ENCODE measurements at places on chromosomes 12 and 14.
A peak's percentile ranks its signal among the peaks of the same experiment; 100 is the strongest.

DNA sequence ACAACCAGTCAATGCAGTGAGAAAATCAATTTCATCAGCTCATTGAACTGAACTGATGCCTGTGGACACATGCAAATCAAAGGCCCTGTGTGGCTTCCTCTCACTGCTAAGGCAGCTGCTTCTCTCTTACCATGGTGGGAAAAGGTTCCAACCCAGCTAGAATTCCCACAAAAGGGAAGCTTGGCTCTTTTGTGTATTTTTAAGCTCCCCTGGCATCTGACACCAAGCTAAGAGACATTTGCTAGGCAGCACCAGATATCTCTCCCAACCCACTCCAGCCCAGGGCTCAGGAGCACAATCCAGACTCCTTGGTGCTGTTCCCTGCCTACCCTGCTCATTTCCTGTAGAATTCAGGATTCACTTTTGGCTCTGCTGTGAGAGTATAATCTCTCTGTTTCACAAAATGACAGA lies 129.6 kb downstream of the GXYLT1 start:
- no peak for DNase-seq

DNA sequence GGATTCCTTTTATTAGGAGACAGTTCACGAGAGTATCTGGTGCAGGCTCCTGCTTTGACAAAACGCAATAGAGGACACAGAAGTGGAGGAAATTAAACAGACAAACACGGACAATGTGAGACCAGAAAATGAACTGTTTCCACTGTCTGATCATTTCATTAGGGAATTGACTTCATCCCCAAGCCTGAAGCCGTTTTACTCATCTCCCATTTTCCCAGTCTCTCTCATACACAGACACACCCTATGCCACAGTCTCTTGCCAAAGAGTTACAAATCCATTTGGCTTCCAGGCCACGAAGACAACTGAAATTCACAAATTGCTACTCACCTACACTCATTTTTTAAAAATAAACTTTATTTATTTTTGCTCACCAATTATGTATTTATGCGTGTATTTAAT lies 1087.8 kb upstream of the TMEM132C start:
- peak; percentile 32 for DNase-seq

GRCh38 chr12:131375972-131376345 lies 334.9 kb upstream of the SFSWAP start:
- no peak for DNase-seq

DNA sequence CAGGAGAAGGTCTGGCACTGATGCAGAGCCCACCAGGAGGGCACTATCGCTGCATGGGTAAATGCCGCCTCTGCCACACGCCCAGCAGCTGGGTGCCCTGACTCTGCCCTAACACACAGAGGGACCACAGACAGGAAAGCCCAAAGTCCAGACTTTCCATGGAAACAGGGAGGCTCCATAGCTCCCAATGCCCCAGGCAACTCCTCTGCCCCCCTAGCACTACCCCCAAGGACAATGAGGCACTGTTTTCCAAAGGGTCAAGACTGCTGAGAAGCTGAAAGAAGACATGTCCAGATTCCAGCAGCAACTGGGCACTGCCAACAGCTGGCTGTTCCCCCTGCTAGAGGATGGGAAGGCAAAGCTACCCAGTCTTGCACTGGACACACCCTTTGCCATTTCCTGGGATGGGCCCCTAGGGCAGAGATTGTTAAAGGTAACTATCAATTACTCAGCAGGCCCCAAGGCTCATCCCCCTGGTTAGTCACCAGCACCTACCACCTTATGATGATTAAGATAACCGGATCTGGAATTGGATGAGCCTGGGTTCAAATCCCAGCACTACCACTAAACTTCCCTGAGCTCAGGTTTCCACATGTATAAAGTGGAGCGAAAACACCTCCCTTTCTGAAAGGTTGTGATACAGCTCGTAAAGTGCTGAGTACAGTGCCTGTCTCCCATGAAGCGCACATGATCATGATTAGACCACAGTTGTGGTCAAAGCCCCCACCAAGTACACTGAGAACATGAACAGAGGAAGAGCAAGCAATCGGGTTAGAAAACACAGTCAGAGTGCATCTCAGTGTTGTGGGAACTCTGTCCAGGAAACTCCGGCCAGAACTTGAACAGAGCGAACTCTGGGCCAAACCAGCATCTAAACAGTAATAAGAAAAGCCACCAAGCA lies 3.3 kb downstream of the PXN start:
- DNase-seq, result peak; percentile 63

GRCh38 chr12:82426586-82426985 lies 68.3 kb downstream of the METTL25 start:
- DNase-seq, result no peak

GRCh38 chr14:36975834-36976233 lies 196.6 kb downstream of the SLC25A21 start:
- DNase-seq, result no peak

- no peak for DNase-seq
These were observed 8.3 kb downstream of the ATP2B1 start for GRCh38 chr12:89700191-89700810.

DNA sequence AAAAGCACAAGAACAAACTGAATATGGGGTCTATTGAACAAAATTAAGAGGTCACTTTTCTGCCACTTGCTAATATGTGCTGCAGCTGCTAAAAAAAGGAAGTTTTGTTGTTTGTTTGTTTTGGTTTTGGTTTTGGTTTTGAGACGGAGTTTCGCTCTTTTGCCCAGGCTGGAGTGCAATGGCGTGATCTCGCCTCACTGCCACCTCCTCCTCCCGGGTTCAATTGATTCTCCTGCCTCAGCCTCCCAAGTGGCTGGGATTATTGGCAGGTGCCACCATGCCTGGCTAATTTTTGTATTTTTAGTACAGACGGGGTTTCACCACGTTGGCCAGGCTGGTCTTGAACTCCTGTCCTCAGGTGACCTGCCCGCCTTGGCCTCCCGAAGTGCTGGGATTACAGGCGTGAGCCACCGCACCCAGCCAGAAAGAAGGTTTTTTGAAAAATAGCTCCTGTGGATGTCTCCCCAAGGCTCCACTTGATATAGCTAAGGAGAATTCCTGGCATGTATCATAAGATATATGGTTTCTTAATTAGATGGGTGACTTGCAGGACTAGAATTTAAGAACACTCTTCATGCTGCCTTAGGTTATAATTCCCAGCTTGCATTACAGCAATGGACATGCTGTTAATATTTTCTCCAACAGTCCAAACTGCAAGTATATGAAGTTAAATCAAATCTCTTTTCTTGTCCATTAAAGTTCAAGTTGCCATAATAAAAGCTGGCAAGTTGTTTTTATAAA lies 237.6 kb upstream of the AMIGO2 start:
- no peak for DNase-seq

DNA sequence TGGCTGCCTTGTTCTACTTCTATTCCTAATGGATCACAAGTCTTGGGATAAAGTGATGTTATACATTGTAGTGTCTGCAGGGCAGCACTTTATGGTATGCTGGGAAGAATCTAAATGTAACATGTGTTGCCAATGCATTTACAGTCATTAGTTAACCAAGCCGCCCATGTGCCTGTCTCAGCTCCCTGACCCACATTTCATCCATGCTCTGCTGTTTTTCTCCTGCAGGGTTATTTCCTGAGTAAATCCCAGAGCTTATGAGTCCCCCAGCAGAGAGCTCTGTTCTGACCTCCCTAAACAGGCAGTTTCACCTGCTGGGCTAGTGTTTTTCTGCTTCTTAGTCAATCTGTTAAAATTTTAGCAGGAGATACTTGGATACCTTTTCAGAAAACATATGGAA lies 4.4 kb upstream of the TMTC2 start:
- DNase-seq, result no peak

DNA sequence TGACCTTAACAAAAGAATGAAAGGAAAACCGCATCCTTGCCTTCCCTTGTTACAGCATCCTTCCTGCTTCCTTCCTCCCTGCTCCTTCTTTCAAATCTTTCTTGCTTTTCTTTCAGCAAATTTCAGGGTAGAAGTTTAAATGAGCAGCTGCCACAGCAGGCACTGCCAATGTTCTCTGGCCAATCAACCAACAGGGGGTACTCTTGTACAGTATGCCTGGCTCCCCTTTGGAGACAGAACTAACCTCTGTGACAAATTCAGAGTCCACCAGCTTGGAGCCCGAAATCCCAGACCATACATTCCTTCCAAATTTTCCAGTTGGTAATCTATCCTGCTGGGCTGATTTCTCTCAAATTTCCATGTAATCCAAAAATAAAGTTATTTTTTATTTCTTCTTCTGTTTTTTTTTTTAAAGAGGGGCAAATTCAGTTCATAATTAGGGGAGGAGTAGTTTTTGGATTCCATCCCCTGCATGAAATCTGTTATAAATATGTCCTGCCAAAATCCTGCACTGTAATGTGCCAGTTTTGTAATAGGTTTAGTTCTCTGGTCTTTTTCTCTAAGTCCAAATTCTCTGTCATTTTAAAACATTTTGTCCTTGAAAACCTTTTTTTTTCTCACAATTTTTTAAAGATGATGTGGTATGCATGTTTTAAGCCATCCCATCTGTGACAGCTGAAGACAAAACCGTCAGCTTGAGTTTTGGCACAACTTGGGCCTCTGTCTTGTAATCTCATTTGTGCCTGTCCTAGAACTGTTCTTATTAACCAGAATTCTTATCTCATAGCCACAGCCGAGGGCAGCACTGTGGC lies 610.0 kb upstream of the LMO3 start:
- DNase-seq, result no peak

GRCh38 chr14:103273745-103274615 lies 60.1 kb upstream of the EIF5 start:
- DNase-seq, result no peak

DNA sequence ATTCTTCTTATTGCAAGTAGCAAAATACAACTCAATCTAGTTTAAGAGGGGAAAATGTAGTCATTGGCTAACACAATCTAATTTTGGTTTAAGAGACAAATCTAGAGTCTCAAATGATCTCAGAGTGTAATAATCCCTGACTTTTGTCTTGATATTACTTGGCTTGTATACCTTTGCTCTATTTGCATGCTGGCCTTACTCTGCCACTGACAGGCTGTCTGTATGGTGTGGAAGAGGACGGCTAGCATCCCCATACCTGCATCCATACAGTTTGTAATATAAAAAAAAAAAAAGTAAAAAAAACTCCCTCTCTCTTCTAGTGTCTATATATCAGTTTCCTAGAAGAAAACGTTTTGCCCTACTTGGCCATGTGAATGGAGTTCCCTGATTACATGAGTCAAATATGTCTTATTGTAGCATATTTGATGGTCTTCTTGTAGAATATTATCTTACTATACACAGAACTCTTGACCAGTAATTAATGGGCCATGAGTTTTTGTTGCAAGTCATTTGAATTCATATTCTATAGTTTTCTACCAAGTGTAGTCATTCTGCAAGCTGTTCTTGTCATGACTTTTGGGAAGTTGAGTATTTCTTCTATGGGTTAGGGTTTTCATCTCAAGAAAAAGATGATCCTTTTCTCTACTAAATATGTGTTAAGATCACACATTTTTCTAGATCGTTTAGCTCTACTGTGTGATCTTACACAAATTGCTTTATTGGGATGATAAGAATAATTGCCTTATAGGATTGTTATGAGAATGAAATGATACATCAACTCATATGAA lies 8.2 kb downstream of the HIF1A start:
- DNase-seq, result no peak

GRCh38 chr12:72272091-72272661 lies at the start of gene TRHDE:
TSS of gene TRHDE (plus strand) at chr12:72272370. CDS start at chr12:72272644, 274 bp downstream.
- peak; percentile 70 for DNase-seq

DNA sequence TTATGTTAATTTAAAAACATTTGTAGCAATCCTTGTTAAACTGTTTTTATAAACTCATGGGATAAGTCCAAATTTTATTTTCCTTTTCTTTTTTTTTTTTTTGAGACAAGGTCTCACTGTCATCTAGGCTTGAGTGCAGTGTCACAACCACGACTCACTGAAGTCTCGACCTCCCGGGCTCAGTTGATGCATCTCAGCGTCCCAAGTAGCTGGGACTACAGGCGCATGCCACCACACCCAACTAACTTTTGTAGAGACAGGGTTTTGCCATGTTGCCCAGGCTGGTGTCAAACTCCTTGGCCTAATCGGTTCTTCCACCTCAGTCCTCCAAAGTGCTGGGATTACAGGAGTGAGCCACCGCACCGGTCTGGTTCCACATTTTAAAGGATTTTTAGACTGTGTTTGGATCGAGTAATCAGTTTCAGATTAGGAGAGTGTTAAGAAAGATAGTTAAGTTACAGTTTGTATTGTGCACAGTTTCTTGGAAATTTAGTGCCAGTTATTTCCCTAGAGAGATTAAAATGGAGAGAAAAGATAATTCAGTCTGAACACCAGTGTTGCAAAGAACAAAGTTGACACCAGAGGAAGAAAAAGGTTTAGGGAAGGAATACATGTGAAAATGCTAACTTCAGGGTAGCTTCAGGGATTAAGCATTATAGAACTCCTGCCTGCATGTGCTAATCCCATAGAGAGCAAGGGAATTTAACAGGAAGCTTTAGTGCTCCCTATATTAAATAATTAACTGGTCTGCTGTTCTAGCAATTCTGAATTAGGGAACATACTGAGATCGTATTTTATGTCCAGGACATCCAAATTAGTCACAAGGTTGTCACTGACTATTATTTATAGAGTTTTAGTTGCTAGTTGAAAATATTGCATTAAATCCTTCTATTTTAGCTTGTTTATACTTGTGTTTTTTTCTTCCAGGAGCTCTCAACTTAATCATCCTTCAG lies 10.1 kb downstream of the RAP1B start:
- DNase-seq, result no peak

- no peak for DNase-seq
These were observed 43.9 kb downstream of the NINJ2 start for GRCh38 chr12:619346-619745.

DNA sequence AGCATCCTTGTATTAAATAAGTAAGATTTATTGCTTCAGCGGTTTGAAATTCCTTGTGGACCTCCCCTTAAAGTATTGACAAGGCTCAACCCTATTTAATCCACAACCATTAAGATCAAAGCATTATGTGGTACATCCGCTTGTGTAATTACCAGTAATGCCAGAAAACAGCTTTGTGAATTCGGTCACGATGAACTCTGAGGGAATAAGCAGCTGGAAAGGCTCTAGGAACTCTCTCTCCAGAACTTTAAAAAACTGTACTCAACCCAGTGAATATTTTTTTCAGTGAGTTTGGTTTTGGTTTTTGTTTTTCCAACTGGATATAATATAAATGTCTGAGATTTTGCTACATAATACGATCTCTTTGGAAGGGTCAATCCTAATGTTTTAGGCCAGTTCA lies 49.3 kb upstream of the DIO2 start:
- no peak for DNase-seq

- DNase-seq, result no peak
These were observed 222.3 kb upstream of the NOVA1 start for GRCh38 chr14:26820138-26820537.

GRCh38 chr12:7497661-7498060 lies 5.9 kb downstream of the CD163 start:
- DNase-seq, result no peak

GRCh38 chr12:114848666-114849065 lies 164.7 kb upstream of the TBX3 start:
- DNase-seq, result no peak

DNA sequence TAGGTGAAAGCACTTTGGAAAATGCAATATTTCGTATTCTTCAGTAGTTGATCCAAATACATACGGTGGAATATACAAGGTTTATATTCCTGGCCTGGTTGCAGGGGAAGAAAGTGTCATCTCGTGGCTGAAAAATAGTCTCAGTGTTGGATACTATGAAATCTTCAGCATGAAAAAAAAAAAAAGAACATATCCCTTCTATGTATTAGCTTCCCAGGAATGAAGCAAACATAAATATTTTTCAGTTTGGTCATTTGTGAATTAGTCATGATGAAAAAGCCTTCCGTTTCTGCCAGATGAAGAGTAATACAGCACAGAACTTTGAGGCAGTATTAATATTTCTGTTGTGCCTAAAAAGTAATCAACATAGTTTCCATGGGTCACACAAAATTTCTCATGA lies 36.7 kb downstream of the FLRT2 start:
- DNase-seq, result no peak
